Stimulated activated naive CD8-positive, alpha-beta T cell treated with anti-CD3 and anti-CD28 coated beads, Interleukin-15, Interleukin-2, amounts not matched to agents 100 U/mL and 50 U/mL, for 24 hours (primary cell): ENCODE measurements at places on chromosomes 2 and 18.

DNA sequence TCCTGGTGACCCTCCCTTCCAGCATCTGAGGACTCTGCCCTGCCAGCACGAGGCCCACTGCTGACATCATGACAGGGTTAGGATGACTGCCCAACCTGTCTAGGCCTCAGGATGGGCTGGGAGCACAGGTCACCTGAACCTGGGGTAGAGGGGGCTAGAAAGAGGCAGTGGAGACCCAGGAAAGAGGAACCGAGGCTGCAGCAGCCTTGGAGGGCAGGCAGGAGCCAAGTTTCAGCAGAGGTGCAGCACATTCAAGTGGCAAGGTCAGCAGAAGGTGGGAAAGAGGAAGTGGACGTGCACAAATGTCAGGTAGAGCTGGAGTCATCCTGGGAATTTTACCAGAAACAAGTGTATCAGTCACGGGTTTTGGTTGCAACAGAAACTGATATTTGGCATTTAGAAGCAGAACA lies 13.6 kb upstream of the RAB10 start:
- DNase-seq = no peak

DNA sequence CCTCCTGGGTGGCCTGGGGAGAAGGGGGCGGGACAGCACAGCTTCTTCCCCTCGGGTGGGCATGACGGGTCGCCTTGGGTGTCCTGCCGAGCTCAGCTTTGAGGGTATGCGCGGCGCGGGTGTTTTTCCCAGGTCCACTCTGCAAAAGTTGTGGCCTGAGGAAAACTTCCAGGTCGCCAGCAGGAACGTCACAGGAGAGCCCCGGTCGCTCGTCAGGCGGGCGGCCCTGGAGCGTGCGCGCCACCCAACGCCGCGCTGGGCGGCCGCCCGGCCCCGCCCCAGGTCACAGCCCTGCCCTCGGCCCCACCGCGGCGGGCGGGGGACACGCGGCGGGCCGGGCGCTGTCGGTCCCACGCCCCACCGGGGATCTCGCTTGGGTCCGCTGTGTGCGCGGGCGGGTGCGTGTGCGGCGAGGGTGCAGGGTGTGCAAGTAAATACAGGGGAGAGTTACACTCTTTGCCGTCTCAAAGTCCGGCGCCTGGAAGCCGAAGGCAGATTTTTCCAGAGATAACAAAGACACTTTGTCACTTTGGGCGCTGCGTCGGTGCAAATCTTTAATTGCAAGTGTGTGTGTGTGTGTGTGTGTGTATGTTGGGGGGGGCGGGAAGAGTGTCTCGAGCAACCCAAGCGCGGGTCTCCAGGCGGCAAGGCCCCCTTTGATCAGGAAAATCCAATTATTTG lies 616 bp upstream of the SP5 start:
- DNase-seq = no peak

GRCh38 chr2:15941481-15941850 lies 1.1 kb downstream of the MYCN start:
- peak; percentile 35 for DNase-seq

DNA sequence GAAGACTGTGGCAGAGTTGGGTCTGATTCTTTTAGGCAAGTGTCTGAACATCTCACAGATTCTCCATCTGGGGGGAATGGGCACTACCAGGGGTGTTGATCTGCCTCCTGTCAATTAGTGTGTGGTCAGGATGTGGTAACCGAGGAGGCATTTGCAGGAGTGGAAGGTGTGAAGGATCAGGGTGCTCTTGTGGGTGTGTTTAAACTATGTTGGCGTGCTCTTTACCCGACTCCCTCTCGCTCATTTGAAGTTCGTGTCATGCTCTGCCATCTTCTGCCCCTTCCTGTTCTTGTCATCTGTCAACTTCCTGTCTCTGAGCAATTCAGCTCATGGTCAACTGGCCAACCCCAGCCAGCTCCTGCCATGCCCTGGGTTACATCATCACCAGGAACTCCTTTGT lies 107.9 kb downstream of the RTN4 start:
- DNase-seq = peak; percentile 21

DNA sequence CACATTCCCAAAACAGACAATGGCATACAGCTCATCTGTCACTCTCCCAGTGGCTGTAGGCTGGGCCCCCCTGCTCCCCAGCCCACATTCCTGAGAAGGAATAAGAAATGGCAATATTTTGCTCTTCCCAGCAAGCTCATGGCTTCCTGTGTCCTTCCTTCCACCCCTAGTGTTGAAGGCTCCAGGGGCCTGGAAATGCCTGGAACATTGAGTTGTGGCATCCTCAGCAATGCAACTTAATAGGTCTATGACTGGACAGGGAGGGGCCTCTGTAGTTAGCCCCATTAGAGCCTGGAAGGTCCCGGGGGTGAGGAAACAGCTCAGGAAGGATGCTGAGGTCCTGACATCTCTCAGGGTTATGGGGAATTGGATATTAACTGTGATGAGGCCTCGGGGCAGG lies 3.3 kb downstream of the KIF3C start:
- no peak for DNase-seq

DNA sequence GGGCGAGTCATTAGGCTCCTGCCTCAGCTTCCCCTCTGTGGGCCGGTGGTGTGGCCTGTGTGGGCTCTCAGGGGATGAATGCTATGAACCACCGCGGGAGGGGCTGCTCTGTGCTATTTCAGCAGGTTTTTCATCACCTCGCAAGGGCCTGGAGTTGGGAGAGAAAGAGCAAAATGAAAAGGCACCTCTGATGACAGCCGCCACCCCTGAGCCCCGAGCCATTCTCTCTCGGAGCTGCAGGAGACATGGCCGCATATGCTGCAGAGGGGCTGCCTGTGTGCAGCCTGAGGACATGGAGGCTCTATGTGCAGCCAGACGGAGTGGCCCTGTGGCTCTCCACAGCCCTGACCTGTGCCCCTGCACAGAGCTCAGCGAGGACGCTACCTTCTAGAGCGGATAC lies 96.2 kb upstream of the CTDP1 start:
- DNase-seq = no peak

GRCh38 chr2:69704446-69704845 lies 37.5 kb upstream of the ANXA4 start:
- no peak for DNase-seq

- DNase-seq = no peak
Observed at GRCh38 chr2:111037128-111037527, 83.6 kb upstream of the BCL2L11 start.

- DNase-seq = no peak
Observed at GRCh38 chr2:37387148-37387835, 42.9 kb downstream of the QPCT start.

- no peak for DNase-seq
Observed at GRCh38 chr2:74008761-74009395, 24.2 kb downstream of the TET3 start.

GRCh38 chr2:101809698-101810097 lies 112.2 kb downstream of the MAP4K4 start:
- DNase-seq = no peak

- no peak for DNase-seq
Observed at GRCh38 chr2:77009307-77009706, 512.9 kb downstream of the LRRTM4 start.

DNA sequence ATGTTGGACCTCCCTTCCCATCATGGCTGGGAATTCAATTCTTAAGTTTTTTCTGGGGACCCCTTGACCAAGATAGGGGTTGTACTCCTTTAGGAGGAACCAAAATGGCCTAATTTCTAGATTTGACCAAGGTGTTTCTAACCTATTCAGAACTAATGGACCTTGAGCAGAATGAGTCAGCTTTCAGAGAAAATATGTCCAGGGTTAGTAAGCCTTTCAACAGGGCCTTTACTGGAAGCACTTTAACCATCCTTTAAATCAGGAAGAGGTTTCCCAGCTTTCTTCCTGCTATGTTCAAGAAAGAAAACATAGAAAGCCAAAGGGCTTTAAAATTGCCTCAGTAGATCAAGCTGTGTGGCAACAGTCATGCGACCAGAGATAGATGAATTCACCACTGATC lies 1184.9 kb upstream of the ACVR2A start:
- DNase-seq = no peak

DNA sequence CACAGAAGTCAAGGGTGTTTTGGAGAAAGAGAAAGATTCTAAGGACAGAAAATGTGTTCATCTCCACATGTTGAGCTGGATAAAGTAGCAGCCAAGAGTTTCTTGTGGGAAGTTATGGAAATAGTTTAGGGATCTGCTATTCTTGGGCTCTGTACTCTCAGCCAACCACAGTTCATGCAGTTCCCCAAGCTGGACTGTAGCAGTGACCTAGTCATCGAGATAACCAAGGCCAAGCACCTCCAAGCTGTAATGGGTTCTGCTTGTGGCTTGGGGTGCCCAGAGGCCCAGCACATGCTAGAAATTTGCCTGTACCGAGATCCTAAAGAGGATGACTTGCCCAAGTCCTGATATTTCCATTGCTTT lies 91.9 kb upstream of the RASGRP3 start:
- DNase-seq = no peak

DNA sequence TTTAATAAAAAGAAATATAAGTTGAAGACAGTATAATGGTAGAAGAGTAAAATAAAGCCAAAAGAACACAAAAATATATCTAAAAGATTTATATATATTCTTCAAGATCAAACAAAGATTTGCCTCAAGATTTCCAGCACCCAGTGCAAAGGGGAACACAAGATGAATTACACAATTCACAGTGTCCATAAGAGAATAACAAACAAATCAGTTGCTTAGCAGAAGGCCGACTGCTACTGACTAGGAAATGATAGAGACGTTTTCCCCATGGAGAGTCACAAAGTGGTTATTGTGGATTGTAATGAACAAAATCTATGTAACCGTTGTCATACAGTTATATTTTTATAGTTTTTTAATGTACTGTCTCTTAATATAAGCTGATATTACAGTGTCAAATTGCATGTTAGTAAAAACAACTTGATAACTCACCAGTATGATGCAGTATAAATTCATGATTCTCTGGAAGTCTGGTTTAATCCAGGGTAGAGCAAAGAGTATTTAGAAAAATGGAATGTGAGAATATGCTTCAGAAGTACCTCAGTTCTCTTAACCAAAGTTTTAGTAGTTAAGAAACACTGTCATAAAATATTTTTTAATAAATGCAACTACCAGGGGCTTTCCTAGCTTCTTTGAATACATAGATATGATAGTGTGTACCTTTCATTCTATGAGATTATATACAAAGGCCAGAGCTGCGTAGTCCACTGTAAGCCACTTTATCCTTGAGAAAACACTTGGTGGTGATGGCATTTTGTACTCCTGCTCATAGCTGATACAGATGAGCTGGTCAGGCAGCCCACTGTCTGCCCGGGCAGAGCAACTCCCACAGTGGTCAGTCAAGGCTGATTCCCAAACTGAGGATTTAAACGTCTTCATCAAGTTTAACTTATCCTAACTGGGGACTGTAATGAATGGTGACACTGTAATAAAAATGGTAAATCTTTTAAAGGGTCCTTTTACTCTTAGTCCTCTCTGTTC lies 180.5 kb upstream of the DTNA start:
- DNase-seq = no peak

DNA sequence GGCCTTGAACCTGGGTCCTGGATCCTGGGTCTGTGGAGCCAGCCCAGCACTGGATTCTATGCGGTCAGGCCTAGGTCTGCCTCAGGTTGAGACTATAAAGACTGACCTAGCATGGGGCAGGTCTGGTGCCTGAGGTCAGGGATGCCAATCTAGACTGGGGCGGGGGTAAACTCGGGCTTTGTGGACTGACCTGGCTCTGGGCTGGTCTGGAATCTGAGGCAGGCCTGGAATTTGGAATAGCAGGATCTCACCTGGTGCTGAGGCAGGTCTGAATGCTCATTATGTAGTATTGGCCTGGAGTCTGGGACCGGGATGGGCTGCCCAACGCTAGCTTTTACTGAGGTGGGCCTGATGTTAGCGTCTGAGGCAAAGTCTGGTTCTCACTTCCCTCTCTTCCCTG lies 256.0 kb downstream of the KIAA1328 start:
- DNase-seq = no peak

GRCh38 chr18:77059294-77059916 lies 73.2 kb downstream of the MBP start:
- DNase-seq = peak; percentile 52

DNA sequence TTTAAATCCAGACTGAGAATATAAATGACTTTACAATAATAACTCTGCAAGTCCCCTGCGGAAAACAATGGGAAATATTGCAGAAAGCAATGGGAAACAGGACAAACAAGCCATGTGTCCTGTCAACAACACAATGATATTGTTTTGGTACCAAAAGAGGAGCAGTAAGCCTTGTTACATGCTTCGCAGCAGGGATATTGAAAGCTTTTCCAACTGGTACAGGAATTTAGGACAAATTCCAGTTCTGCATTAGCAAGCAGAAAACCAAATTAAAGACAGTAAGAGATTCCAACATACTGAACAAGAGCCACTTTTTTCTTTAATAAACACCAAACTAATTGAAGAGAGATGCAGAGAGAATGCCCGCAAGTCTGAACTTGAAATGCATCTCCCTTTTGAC lies 30.0 kb downstream of the FRZB start:
- DNase-seq = no peak

DNA sequence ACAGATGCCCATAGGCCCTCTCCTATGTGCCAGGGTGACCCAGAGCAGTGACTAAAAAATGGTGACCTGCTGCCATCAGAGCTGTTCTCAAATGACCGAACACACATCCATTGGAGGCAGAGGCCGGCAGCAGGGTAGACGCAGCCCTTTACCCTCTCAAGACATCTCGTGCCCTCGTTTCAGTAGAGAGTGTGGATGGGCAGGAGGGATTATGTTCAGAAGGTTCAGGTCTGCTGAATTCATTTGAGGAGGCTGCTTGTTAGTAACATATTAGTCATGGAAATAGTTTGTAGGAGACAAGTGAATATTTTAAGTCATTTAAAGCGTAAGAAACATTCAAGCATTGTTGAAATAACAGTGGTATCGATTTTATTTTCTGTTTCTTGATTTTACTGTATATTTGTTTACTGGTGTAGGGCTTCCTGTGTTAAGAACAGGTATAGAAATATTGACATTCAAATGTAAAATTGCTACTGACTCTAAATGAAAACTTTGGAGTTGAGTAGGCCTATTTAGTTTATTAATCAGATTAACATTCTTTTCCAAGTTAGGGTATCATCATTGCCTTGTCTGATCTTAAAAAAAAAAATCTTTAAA lies 82.6 kb downstream of the ZNF532 start:
- DNase-seq = no peak
